Smooth muscle cell of the coronary artery (primary cell): ENCODE measurements at places on chromosomes 3 and 15. TPM values are rescaled to one million over a fixed set of nuclear protein-coding genes. Genes with fewer than 3 reads are reported as not detected.

The SKOR1 gene
- under 0.01 TPM in 1 of 2 replicates, not detected in the other for total RNA-seq

The THAP10 gene
- total RNA-seq = 0.35 and 1.1 TPM in 2 replicates

The SEC22A gene
- 21.2 and 44.5 TPM in 2 replicates for total RNA-seq

The HRG gene
- not detected in 2 replicates for total RNA-seq

The RARB gene
- total RNA-seq = 0.23 and 32.2 TPM in 2 replicates

The B3GALNT1 gene
- total RNA-seq = 8.2 and 37.6 TPM in 2 replicates

The KIF9 gene
- total RNA-seq = 2.0 and 5.0 TPM in 2 replicates

The FOXL2 gene
- total RNA-seq = 0.08 and 1.5 TPM in 2 replicates

The FSTL1 gene
- total RNA-seq = 822 and 852 TPM in 2 replicates

The DPPA4 gene
- not detected in 2 replicates for total RNA-seq

The RFTN1 gene
- 29.5 and 39.8 TPM in 2 replicates for total RNA-seq

The IMPG2 gene
- total RNA-seq = 0.23 and 0.35 TPM in 2 replicates

The GRAMD1C gene
- total RNA-seq = 1.6 and 13.1 TPM in 2 replicates

The ADAMTSL3 gene
- 0.75 and 1.6 TPM in 2 replicates for total RNA-seq

The TM4SF1 gene
- 76.5 and 458 TPM in 2 replicates for total RNA-seq
